ENCODE measurements at places on chromosomes 1 and 21. TPM values are rescaled to one million over a fixed set of nuclear protein-coding genes. Genes with fewer than 3 reads are reported as not detected.
A peak's percentile ranks its signal among the peaks of the same experiment; 100 is the strongest.

The SEC16B gene
- total RNA-seq = 7.4 TPM

DNA sequence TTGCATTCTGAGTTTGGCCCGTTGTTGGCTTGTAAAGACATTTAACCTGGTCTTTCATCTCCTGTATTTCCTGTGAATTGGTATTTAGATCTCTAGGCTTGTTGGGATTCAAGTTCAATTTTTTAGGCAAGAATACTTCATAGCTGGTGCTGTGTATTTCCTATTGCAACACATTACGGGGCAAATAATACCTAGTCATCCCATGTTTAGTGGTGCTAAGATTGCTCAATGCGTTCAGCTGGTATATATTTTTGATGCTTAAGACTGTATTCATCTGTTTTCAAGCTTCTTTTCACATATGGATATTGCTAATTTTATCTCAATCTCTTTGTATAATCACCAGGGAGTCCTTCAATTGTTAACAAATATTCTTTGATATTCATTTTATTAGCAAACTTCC is 87.5 kb upstream of the ZBTB18 start:
- no peak overlapping the region for H3K27ac ChIP-seq
- peaks cover 2% of the 10 kb centered on the region for H3K4me1 ChIP-seq
- no peaks in the 10 kb centered on the region for H3K27me3 ChIP-seq
- no peak overlapping the region for H3K4me3 ChIP-seq

- H3K4me1 ChIP-seq = no peaks in the 10 kb centered on the region
- no peak overlapping the region for H3K4me3 ChIP-seq
- no peaks in the 10 kb centered on the region for H3K36me3 ChIP-seq
- DNase-seq = no peak
Observed at GRCh38 chr1:51559064-51559500, 40.0 kb upstream of the EPS15 start.

- DNase-seq = no peak
- H3K4me1 ChIP-seq = peaks cover 4% of the 10 kb centered on the region
- no peaks in the 10 kb centered on the region for H3K36me3 ChIP-seq
- H3K27me3 ChIP-seq = no peaks in the 10 kb centered on the region
- no peak overlapping the region for H3K27ac ChIP-seq
Observed at GRCh38 chr1:198165927-198166647, 9.3 kb downstream of the NEK7 start.

- no peak overlapping the region for H3K27ac ChIP-seq
- H3K4me3 ChIP-seq = no peak overlapping the region
- DNase-seq = no peak
Observed at GRCh38 chr1:3515774-3516480, 61.5 kb downstream of the ARHGEF16 start.

DNA sequence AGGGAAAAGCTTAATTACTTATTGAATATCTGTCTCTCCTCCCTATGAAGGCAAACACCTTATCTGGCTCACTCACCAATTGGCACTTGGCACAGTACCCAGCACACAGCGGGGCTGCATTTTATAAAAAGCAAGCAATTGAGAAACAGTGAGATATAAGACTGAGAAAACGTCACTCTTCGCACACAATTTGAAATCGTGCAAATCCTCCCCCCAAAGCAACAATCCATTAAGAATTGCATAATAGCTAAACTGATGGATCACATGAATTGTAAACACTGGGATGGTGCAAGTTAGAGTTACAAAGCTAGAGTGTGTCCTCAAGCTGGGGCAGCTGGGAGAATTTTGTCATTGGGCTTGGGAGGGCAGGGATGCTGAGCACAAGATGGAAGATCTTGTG is 27.1 kb downstream of the PRDX6 start:
- H3K27me3 ChIP-seq = no peaks in the 10 kb centered on the region
- DNase-seq = no peak
- H3K27ac ChIP-seq = no peak overlapping the region
- H3K4me1 ChIP-seq = no peaks in the 10 kb centered on the region
- no peak overlapping the region for H3K4me3 ChIP-seq
- no peaks in the 10 kb centered on the region for H3K36me3 ChIP-seq

DNA sequence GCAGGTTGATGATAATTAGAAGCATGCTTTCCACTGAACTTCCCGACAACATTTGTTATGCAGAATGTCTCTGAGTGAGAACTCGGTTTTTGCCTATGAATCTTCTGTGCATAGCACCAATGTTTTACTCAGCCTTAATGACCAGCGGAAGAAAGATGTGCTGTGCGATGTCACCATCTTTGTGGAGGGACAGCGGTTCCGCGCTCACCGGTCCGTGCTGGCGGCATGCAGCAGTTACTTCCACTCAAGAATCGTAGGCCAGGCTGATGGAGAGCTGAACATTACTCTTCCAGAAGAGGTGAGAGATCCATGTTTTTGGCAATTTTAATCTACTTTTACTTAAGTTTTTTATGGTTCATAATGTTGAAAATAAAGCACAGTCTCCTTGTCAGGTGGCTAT is 22.5 kb downstream of the BACH1 start:
- H3K27me3 ChIP-seq = no peaks in the 10 kb centered on the region
- no peak overlapping the region for H3K27ac ChIP-seq
- H3K4me3 ChIP-seq = no peak overlapping the region
- peaks cover 18% of the 10 kb centered on the region for H3K36me3 ChIP-seq
- no peak for DNase-seq

DNA sequence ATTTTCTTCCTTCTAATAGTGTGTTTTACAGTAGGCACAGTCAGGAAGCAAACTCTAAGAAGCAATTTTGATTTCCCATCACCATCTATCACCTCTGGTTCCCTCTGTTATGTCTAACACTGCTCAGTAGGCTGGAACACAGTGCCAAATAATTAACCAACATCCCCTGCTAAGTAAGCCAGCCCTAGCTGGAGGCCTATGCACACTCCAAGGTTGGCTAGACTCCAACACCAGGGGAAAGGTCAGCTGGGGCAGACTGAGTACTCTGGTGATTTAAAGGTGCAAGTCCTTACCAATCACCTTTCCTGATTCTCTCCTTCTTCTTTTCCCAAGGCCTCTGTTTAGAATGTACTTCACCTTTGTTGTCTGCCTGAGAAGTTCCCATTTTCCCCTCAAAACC is 46.5 kb upstream of the BEND5 start:
- DNase-seq = no peak
- H3K27ac ChIP-seq = no peak overlapping the region
- H3K4me3 ChIP-seq = no peak overlapping the region

DNA sequence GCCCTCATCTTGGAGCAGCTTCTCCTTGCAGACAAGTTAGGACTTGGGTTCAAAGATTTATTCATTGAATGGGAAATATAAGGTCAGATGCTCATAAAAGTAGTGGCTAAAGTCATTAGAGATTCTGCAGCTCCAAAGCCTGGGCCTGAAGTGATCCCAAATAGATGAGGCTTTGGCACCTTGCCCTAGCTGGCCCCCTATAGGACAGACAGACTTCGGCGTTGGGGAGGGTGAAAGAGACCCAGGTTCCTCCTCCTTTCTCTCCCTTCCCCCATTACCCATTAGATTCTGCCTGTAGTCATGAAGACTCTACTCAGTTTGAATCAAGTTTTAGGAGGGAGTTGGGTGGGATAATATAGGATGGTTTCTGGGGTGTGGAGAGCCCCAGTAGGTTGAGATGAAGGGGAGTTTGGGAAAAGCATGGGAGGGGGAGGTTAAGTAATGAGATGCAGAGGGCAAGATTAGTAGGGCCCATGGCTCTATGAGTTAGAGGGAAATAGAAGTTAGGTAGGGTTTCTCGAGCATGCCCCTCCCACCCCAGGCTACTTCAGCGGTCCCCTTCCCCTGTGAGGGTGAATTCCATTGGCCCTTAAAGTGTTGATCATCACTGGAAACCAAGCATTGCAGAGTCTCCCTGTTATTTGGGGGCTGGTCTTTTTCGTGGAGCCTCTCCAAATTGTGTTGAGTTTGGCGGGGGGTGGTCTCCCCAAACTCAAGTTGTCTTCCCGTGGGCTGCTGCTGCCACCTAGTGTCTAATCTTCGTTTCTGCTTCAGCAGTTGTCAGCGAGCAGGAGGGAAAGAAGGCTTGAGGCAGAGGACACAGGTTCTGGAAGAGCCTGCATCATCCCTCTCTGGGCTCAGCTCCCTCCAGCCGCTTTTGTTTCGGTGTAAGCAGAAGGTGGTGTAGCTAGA is 2.1 kb upstream of the AHDC1 start:
- H3K27me3 ChIP-seq = no peaks in the 10 kb centered on the region
- peak; percentile 83 for DNase-seq
- peaks cover 4% of the 10 kb centered on the region for H3K36me3 ChIP-seq
- peaks cover 48% of the 10 kb centered on the region for H3K4me1 ChIP-seq
- H3K27ac ChIP-seq = peak overlapping the region; percentile 32

- no peak for DNase-seq
- H3K27ac ChIP-seq = no peak overlapping the region
- H3K36me3 ChIP-seq = no peaks in the 10 kb centered on the region
- H3K27me3 ChIP-seq = no peaks in the 10 kb centered on the region
Observed at GRCh38 chr1:221994939-221995338, 253.1 kb upstream of the DUSP10 start.

- peak; percentile 71 for DNase-seq
- no peak overlapping the region for H3K4me3 ChIP-seq
- H3K27ac ChIP-seq = peak overlapping the region; percentile 76
- H3K4me1 ChIP-seq = peaks cover 58% of the 10 kb centered on the region
- peaks cover 13% of the 10 kb centered on the region for H3K36me3 ChIP-seq
- H3K27me3 ChIP-seq = no peaks in the 10 kb centered on the region
Observed at GRCh38 chr1:93670141-93670540, 11.5 kb downstream of the BCAR3 start.

DNA sequence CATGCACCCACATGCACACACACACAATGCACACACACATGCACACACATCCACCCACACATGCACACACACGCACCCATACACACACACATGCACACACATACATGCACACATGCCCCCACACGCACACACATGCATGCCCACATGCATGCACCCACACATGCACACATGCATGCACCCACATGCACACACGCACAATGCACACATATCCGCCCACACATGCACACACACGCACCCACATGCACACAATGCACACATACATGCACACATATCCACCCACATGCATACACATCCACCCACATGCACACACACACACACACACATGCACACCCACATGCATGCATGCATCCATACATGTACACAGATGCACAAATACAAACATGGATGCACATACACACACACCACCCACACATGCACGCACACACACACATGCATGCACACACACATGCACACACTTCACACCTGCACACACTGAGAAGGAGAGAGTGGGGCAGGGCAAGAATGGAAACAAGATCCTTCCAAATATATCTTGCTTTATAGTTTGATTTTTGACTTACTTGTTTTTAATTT is 123.2 kb downstream of the NPHP4 start:
- H3K27ac ChIP-seq = no peak overlapping the region
- DNase-seq = no peak
- peaks cover 20% of the 10 kb centered on the region for H3K4me1 ChIP-seq
- H3K36me3 ChIP-seq = peaks cover 3% of the 10 kb centered on the region
- H3K4me3 ChIP-seq = no peak overlapping the region

GRCh38 chr1:219991919-219992318 is 54.4 kb downstream of the EPRS1 start:
- no peaks in the 10 kb centered on the region for H3K27me3 ChIP-seq

DNA sequence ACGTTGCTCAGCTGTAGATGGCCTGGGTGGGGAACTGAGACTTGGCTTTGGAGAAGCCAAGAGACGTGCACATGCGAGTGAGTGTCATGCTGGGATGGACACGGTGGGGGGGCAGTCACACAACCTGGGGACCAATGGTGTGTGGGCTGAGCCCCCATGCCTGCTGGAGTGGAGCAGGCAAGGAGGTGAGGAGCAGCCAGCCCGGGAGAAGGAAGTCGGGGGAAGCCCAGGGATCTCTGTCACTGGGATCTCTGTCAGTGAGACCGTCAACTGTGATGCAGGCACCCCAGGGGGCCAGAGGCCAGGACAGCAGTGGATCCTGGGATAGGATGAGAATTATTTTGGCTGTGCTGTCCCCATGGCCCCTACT is 11.0 kb upstream of the ZNF669 start:
- no peak overlapping the region for H3K27ac ChIP-seq
- H3K4me1 ChIP-seq = peaks cover 13% of the 10 kb centered on the region
- H3K4me3 ChIP-seq = no peak overlapping the region
- H3K36me3 ChIP-seq = no peaks in the 10 kb centered on the region

DNA sequence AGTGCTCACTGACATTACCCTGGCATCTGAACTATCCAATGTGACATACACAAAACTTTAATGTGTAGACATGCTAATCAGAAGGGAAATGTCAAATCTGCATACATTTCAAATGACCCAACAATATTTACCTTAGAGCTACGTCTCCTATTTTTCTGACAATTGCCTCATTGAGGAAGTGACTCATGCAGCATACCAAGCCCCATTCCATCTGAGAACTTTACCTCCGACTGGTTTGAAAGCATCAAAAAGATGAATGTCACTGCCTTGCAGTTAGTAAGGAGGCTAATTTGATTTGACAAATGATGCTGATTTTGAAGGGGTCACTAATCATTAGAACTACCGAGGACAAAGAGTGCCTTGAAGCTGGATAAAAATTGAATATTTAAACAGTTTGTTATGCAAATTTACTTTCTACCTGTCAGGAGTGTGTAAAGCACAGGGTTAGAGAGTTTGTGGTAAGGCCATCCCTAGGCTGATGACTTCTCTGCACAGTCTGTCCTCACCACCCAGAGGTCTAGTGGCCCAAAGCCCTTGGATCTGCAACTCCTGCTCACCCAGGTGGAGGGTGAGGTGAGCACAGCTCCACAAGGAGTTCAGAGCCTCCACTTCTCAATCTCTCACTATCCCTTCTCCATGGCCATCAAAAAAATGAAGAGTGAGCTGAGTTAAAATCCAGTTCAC is 500.3 kb upstream of the C1orf87 start:
- no peaks in the 10 kb centered on the region for H3K36me3 ChIP-seq
- no peaks in the 10 kb centered on the region for H3K4me1 ChIP-seq
- no peak for DNase-seq
- H3K27ac ChIP-seq = no peak overlapping the region

DNA sequence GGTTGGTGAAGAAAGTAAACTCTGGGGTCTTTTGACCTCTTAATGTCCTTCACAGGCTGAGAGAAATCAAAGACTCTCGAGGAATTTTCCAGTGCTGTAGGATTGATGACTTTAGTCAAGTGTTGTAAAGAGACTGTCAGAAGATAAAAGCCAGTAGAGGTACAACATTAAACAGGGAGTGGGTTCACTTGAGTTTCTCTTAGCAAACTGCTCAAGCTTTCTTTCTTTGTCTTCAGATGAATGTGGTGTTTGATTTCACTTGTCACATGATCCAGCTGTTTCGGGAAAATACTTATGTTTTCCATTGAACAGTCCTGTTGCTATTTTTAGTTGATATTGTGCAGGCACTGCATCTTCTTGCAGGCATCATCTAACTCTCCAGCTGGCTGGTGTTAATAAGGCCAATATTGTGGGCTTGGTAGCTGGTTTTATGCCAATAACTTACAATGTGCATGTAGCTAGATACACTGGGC is 45.6 kb downstream of the XCL2 start:
- no peaks in the 10 kb centered on the region for H3K36me3 ChIP-seq
- no peak overlapping the region for H3K4me3 ChIP-seq
- H3K4me1 ChIP-seq = peaks cover 9% of the 10 kb centered on the region

The KCNK2 gene
- total RNA-seq = 3.7 TPM

DNA sequence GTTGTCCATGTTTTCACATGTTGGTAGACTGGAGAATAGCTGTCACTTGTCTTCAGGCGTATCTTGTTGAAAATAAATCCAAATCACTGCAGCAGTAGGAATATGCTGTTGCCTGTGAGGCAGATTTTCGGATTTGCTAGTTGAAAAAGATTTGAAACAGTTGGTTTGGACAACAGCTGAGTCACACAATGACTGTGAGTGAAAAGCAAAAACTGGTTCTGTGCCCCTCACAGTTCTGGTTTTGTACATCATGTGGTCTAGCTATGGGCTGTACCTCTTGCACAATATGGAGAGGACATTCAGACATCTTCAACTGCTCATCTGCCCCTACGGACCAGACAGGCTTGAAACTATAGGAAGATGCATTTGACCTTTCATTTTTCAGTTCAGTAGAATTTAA is 1.8 kb downstream of the ARF1 start:
- peaks cover 60% of the 10 kb centered on the region for H3K4me1 ChIP-seq
- peak overlapping the region; percentile 97 for H3K4me3 ChIP-seq
- no peak for DNase-seq
- peaks cover 10% of the 10 kb centered on the region for H3K36me3 ChIP-seq
- peak overlapping the region; percentile 88 for H3K27ac ChIP-seq

Data from muscle of leg (tissue), 16 donors.